Activated naive CD8-positive, alpha-beta T cell treated with anti-CD3 and anti-CD28 coated beads, Interleukin-2, amount 10 ng/mL, durations not matched to agents 7 days and 5 days (primary cell): ENCODE measurements at places on chromosomes 7 and 10.

- no peak for DNase-seq
Observed at GRCh38 chr10:99339077-99339476, 9.9 kb downstream of the CNNM1 start.

- no peak for DNase-seq
Observed at GRCh38 chr10:121614613-121615434, 16.6 kb upstream of the FGFR2 start.

DNA sequence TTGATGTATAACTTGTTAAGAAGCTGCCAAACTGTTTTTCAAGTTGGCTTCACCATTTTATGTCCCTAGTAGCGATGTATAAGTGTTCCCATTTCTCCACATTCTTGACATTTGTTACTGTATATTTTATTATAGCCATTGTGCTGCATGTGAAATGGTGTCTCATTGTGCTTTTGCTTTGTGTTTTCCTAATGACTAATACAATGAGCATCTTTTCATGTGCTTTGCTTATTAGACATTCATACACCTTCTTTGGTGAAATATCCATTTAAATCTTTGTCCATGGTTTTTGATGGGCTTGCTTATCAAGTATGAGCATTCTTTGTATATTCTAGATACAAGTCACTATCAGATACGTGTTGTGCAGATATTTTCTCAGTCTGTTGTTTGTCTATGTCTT is 203.0 kb downstream of the CCSER2 start:
- no peak for DNase-seq

DNA sequence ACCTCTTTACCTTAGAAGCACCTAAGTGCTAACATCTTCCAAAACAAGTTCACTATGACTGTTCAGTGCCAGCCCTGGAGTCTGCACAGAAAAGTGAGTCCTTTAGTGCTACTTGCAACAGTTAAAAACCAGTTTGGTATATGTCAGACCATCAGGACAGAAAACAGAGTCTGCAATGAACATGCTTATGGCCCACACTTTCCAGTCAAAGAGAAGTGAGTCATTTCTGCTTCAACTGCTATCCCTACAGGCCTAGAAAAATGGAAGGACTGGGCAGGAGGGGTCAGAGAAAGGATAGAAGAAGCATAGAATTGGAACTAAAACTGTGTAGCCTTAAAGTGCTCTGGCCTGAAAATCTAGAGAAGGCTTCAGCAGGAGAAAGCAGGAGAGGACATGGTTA is 108.0 kb downstream of the PDE1C start:
- DNase-seq: no peak

DNA sequence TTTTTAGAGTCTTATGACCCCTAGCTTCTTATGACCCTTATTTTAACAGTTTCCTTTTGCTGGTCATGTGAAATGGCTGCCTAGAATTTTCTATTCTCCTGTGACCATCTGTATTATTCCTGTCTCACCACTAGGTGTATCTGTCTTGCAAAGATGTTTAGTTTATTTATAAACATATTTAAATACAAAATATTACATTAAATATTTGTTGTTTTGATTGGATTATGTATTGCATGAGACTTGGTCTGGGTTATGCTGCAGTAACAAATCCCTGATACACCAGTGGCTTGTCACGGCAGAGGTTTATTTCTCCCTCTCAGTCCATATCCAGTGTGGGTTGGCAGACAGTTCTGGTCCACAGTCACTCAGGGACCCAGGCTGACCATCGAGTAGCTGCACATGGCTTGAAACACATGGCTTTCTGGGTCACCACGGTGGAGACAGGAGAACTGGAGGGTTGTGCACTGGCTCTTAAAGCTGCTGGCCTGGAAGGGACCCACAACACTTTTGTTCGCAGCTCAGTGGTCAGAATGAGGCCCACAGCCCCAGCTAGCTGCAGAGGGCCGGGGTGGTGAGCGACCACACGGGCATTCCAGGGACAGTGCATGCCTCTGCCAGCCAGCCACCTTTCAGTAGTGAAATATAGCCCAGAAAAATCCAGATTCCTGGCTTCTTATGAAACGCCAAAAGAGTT is 7.4 kb downstream of the RASSF4 start:
- no peak for DNase-seq

GRCh38 chr7:12746211-12746610 is 58.8 kb downstream of the ARL4A start:
- no peak for DNase-seq

- no peak for DNase-seq
Observed at GRCh38 chr7:79504607-79505389, 51.3 kb upstream of the MAGI2 start.

DNA sequence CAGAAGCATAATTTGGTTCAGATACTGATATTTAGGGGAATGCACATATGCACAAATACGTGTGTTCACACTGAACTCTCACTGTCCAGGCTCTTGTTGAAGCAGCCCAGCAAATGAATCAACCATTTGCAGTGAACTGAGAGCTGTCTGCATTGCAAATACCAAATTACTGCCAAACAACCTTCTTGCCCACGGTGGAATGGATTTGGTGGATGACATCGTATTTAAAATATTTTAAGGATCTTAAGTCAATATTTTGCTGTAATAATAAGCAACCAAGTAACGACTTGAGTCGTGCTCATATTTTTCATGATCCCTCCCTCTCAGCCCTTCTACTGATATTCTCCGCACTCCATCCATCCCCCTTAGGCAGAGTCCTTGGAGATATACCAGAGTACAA is 107.9 kb upstream of the FEZF1 start:
- DNase-seq: no peak

- no peak for DNase-seq
Observed at GRCh38 chr7:41472427-41473125, 230.3 kb downstream of the INHBA start.

DNA sequence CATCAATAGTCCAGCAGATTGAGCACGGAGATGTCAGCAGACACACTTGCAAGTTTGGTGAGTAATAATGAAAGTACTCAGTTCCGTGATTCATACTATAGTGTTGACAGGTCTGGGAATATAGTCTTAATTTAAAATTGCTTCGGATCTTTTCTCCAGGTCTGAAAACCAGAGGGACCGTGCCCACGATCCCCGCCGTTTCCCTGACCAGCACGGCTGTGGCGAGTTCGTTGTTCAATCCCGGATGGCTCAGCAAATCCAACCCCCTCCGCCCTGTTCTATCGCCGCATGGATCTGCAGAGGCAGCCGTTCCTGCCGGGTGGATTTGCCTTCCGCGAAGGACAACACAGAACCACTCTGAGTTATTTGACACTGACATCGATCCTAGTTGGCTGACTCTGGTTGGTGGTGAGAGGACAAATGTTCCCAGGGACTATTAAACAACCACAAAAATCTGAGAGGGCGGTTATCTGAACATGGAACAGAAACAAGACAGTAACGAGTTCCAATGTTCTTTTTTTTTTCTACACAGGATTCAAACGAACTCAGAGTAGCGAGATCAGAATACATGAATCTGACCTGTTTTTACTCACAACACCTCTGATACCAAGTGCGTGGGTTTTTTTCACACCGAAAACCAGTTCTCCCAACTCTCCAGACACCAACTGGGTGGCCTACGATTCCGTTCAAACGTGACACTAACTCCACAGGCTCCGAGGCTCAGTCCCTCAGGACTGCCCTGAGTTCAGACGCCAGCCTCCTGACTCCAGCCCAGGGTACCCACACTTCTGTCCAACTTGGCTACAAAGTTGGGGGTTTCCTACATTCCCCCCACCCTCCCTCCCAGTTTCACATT is 52.7 kb downstream of the RBM17 start:
- no peak for DNase-seq

DNA sequence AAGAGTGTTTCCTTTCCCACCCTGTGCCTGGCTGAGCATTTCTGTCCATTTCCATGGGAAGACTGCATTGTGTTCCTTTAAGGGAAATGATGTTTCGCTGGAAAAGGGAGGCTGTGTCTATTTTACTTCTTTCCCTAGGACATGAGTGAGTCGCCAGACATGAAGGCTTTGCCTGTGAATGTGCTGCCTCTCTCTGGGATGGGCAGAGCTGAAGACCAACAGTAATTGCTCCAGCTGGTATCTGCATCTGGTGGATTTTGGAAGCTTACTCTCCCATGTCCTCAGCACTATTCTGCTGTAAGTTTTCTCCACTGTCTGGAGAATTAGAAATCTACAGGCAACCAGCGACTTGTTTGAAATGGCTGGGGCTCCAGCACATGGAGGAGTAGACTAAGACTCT is 264.6 kb upstream of the BMPER start:
- DNase-seq: no peak

DNA sequence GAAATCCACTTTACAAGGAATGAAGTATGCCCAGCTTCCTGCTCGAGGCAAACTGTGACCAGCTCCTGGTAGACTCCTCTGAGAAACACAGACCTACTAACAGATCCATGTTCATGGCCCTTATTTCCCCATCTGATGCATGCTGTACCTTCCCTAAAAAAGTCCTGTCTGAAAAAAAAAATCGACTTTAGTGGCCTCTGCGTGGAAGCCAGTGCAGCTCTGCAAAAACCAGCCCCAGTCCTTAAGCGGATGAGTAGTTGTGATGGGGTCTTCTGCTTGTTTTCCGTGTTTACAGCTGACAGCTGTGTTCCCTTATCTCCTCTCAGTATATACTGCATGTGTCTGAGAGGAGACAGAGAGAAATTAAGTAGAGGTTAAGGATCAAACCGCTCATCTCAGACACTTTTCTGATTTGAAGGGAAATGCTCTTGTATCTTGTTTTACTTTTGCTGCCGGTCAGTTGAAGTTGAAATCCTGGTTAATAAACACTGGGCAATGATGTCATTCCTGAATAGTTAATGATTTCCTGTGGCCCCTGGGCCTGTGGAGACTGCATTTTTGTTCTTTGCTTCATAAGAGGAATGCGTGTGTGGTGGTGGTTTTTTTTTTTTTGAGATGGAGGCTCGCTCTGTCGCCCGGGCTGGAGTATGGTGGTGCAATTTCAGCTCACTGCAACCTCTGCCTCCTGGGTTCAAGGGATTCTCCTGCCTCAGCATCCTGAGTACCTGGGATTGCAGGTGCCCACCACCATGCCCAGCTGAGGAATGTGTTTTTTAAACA is 67.6 kb downstream of the DOCK1 start:
- no peak for DNase-seq

DNA sequence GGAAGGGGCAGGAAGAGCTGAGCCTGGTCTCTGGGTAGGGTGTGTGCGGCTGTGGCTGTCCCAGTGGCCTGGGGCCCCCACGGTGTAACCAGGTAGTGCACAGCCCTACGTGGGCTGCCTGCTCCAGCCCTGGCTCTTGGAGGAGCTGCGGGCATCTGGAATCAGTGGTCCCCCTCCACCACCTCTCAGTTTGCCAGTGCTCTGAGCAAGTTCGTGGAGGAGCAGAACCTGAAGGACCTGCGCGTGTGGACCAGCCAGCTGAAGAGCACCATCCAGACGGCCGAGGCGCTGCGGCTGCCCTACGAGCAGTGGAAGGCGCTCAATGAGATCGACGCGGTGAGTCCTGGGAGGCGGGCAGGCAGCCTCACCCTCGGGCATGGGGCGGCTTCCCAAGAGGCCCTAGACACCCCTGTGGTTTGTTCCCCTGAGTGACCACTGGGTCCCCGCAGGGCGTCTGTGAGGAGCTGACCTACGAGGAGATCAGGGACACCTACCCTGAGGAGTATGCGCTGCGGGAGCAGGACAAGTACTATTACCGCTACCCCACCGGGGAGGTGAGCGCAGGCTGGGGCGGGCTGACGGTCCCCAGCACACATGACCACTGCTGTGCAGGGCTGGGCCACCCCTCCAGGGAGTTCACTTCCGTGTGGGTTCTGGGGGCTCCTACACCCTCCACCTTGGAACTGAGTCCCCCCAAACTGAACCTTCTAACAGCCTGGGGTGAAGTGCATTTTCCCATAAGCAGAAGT is 18.6 kb downstream of the PFKFB3 start:
- DNase-seq: no peak

- no peak for DNase-seq
Observed at GRCh38 chr10:88070080-88070880, 206.9 kb downstream of the PTEN start.

DNA sequence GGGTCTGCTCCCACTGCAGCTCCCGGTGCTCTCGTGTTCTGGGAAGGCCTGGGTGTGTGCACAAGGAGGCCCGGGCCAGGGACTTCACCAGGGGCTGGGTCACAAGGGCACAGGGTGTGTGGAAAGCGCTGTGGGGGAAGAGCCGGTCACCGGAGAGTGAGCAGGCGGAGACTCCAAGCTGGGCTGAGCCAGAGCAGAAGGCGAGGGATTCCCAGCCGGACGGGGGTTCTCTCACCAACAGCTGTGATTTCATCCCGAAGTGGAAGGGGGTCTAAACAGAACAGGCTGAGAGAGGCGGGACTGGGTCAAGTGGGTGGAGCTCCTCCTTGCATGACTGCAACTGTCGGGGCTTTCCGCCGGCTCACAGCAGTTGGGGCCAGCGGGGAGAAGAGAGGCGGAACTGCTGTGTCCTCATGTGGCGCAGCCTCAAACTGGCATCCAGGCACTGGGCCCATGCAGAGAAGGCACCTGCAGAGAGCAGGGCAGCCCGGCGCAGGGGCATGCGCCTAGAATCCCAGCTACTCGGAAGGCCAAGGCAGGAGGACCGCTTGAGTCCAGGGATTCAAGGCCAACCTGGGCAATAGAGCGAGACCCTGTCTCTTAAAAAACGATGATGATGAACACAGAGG is 7.6 kb upstream of the ORAI2 start:
- peak; percentile 82 for DNase-seq

- no peak for DNase-seq
Observed at GRCh38 chr10:78950656-78951587, 117.8 kb upstream of the ZMIZ1 start.

- no peak for DNase-seq
Observed at GRCh38 chr7:82964150-82964882, 198.4 kb downstream of the PCLO start.

DNA sequence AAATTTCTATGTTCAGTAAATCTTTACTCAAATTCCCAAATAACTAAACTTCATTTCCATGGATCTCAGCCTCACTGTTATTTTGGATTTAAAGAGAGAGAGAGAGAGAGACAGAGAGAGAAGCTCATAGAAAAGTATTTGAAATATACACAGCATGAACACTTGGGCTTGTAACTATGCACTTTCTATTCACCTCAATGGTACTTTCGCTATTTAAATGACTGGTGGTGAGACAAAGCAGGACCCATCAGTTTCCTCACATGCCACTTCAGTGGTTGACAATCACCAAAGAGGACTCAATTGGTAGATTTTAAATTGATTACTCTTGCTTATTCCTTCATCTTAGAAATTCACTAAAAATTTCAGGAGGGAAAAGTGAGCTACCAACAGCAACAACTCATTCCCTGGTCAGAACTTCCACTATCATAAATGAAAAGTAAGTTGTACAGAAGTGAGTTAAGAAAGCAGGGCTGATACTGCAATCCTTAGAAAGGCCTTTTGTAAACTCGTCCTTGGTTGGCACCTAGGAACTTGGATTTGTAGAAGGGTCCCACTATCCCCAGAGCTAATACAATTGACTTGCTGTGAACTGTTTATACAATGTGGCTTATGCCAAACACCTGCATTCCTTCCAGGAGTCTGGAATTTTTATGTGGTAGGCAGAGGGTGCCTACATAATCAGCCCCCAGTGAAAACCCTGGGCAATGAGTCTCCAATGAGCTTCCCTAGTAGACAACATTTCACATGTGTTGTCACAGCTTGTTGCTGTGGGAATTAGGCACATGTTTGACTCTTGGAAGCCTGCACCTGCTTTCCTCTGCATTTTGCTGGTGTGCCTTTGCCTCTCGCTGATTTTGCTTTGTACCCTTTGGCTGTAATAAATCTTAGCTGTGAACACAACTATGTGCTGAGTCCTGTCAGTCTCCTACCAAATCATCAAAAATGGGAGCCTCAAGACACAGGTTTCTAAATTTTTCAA is 10.8 kb downstream of the ERLIN1 start:
- DNase-seq: no peak
